LHCN-M2 (cell line): ENCODE measurements at places on chromosomes 16 and 17. TPM values are rescaled to one million over a fixed set of nuclear protein-coding genes. Genes with fewer than 3 reads are reported as not detected.

The KRTAP3-1 gene
- not detected in 2 replicates for total RNA-seq

The C17orf50 gene
- total RNA-seq = not detected in 2 replicates

The PERCC1 gene
- not detected in 2 replicates for total RNA-seq

The OSGIN1 gene
- 5.8 and 6.5 TPM in 2 replicates for total RNA-seq

The CES4A gene
- 0.06 and 0.77 TPM in 2 replicates for total RNA-seq

The CD79B gene
- not detected in 2 replicates for total RNA-seq

The NT5M gene
- 4.5 and 5.5 TPM in 2 replicates for total RNA-seq

The EFCAB5 gene
- total RNA-seq = 0.06 TPM in 2 replicates

The HS3ST6 gene
- total RNA-seq = not detected in 2 replicates

The WNT9B gene
- not detected in 2 replicates for total RNA-seq

The OMG gene
- 0.23 and 0.45 TPM in 2 replicates for total RNA-seq

The KRTAP16-1 gene
- not detected in 2 replicates for total RNA-seq

The ZNF200 gene
- 10.4 and 11.9 TPM in 2 replicates for total RNA-seq

DNA sequence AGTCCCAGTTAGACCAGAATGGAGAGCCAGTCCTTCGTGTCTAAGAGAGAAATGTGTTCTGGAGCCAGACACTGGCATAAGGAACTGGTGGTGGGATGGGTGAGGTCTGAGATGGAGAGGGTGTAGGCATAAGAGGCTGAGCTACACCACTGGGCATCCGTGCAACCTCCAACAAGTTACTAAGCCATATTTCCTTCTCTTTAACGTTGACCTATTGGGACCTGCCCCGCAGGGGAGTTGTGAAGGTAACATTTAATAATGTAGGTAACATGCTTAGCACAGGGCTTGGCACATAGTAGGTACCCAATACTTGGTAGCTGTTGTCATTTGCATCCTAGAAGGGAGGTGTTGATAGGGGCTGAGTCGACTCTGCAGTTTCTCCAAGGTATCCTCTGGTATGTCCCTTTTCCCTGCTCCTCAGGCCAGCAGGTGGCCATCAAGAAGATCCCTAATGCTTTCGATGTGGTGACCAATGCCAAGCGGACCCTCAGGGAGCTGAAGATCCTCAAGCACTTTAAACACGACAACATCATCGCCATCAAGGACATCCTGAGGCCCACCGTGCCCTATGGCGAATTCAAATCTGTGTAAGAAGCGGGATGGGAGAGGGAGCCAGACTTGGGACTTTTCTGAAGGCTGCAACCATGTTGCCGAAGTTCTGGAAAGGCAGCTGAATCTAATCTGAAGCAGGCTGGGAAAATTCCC lies 1.2 kb downstream of the MAPK7 start:
- DNase-seq = no peak

- DNase-seq = no peak
Observed at GRCh38 chr16:2855536-2855935, 2.4 kb downstream of the PRSS22 start.

DNA sequence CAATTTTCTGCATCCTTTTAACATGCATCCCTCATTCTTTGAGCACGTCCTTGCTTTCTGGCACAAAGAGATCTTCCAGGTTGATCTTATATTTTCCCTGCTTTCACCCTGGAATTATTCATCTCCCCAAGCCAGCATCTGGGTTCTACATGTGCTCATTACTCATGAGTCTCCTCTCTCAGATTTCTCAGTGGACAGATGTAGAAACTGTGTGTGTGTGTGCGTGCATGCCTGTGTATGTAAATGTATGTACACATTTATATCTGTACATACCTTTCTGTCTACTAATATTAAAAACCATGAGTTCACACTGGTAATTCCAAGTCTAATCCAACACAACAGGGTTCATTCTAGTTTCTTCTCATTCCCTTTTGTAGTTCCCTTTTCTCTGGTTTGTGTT lies 41.9 kb upstream of the NSRP1 start:
- DNase-seq = no peak

DNA sequence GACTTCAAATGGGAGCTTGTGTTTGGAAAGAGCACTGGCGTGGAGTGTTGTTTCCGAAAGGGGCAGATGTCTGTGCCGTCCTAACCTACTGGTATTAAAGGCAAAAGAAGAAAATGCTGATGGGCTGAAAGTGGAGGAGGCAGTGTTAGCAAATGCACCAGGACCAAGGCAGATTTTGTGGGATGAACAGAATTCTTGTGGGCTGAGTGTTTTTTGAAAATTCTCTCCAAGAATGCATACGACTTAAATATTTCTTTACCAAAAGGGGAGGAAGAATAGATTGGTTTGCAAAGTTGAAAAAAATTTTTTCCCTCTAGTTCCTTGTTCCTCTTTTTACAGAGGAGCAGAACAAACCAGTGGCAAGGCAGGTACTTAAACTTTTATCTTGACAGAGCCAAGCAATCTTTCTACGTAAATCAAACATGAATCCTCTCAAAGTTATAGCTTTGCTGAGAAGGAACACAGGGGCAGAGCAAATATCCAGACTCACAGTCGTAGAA lies 16.8 kb downstream of the MARCHF10 start:
- peak; percentile 90 for DNase-seq

DNA sequence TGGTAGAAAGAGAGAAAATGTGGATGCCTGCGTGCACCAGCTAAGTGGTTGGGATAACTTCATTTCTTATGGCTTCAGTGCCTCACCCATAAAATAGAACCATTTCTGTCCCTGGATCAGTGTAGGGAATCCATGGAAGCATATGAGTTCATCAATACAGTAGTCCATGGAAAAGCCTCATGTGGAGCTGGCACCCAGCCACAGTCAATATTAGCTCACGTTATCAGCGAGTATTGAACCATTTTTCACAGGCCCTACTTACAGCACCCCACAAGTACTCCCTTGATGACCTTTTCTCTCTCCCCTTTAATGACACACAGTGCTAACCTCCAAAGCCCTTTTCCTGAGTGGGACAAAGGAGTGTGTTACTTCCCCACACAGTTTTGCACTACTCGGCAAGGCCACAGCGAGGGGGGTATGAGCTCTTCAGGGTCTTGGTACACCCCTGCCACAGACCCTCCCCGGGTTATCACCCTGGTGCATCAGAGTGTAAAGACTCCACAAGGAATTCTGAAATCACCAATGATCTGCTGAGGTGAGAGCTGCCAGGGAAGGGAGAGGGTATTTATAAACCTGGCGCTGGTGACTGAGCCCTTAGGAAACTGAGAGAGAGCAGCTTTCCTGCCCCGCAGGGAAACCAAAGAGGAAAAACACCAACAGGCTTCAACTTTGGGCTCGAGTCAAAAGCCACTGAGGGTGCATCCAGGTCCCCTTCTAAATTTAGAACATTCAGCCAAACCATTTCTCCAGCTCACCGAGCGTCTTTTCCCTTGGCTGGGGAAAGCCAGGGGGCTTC lies 36.9 kb downstream of the DYNLRB2 start:
- DNase-seq = no peak

DNA sequence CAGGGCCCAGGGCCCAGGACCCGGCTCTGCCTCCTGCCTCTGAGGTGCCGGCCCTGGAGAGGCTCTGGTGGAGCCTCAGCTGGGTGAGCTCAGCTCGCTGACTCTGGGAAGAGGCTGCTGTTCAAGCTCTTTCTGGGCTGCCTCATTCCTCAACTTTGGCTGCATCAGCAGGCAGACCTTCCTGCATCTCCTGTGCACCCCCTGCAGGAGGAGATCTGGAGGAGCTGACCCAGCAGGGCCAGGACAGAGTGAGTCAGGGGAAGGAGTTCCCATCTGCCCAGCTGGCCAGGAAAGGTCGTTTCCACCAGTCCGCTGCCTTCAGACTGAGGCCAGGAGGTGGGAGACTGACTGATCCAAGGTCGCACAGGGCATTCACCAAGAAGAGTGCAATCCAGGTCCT lies 10.7 kb downstream of the CRHR1 start:
- peak; percentile 8 for DNase-seq

DNA sequence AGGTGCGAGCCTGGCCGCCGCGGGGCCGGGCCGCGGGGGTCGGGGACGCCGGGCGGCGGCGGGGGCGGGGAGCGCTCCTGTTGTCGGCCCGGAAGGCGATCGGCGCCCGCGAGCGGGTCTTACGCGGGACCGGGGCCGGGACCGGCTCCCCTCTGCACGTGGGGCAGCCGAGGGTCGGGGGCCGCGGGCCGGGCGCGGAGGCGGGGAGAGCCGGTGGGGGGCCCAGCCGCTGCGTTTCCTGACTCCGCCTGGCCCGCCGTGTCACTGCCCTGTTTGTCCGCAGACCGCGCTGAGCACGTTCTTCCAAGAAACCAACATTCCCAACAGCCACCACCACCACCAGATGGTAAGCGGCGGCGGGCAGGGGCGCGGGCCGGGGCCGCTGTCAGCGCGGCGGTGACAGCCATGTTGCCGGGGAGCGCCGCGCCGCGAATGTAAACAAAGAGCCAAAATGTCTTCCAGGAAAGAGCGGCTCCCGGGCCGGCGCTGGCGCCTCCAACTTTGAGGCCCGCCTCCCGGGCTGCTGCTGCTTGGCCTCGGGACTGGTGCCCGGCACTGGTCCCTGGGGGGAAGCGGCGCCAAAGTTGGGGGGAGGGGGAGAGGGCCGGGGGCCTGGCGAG lies 586 bp downstream of the UBALD2 start:
- peak; percentile 47 for DNase-seq

DNA sequence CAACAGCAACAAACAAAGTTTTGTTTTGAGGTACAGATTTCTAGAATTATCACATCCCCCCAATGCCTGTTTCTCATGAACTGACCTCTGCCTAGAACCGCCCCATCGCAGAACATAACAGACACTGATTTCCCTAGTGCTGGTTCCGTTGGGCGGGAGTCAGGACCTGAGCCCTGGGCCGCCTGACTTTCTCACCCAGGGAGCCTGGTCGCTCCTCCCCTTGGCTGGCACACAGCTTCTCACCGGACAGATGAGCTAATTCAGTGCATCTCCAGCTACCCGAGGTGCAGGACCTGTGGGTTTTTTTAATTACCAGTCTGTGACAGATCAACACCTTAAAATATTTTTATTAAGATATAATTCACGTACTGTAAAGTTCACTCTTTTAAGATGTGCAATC lies 20.1 kb upstream of the RPL38 start:
- no peak for DNase-seq

GRCh38 chr16:22300427-22301071 lies 3.3 kb downstream of the POLR3E start:
- DNase-seq = peak; percentile 68

DNA sequence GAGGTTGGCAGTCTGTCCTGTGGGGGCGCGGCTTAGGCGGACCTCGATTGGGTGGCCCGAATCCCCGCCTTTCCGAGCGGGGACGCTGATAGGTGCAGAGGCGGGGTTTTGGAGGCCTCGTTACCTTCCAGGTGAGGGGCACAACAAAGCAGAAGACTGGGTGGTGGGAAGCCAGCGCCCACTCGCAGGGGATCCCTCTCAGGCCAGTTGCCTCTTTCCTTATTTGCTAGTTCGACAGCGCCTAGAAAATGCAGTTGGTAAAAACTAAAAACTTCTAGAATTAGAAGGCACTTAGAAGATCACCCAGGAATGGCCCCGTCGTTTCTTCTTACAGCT lies 730 bp downstream of the KAT7 start:
- DNase-seq = no peak

GRCh38 chr16:55623640-55624039 lies 32.1 kb upstream of the SLC6A2 start:
- DNase-seq = no peak

- DNase-seq = no peak
Observed at GRCh38 chr17:30086896-30087295, 29.7 kb upstream of the NSRP1 start.

DNA sequence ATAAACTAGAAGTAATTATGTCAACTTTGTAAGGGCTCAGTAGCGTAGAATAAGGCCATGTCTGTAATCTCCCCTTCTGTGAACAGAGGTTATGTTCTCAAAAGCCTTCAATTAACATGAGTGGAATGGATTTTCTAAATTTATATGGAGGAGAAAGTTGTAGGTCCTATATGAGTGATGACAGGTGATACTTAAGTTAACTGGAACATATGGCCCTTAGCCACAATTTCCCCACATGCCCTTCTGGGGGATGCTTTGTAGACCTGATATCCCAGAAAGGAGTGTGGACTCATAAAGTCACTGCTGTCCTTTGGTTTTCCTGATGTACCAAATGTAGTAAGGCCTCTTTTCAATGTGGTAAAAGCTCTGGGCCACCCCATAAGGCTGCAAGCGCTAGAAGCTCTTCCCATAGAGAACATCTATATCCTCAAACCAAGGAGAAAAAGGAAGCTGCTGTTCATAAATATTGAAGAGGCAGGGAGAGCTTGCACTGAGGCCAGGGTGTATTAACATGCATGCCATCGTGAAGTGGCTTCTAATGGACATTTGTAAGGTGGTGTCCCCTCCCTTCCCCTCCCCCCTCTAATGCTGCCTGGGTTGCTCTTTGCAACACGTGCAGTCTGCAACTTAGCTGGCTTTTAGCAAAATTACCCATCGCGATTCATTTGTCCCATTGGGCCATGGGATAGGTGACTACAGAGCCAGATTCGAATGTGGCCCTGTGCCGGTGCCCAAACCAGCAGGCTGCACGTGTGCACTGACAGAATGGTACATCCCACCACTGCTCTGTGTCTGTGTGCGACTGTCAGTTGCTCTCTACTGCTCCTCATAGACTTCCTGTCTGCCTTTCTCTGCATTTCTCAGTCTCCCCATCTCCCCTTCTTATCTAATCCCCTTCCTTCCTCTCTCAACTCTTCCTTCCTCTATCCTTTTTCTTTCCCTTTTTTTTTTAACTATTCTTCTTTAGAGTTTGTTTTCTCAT lies 269.0 kb downstream of the WWOX start:
- DNase-seq = no peak

DNA sequence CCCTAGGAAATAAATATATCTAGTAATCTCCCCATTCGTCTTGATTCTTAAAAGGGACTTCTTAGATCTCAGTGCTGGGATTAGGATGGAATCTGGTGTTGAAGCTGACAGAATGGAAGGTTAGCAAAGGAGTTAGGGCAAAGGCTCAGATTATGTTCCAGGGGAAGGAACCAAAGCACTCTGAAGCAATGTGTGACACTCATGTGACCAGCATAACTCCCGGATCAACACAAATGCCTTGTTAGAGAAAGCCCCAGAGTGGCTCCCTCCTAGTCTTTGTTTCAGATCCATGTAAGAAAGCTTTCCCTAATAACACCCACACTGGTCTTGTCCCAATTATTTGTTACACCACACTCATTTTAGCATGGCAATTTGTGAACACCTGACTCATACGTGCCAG lies 62.6 kb upstream of the ERN1 start:
- no peak for DNase-seq

- no peak for DNase-seq
Observed at GRCh38 chr16:81831722-81832126, 52.6 kb downstream of the PLCG2 start.

- no peak for DNase-seq
Observed at GRCh38 chr17:81572563-81573168, 20.5 kb upstream of the FAAP100 start.

DNA sequence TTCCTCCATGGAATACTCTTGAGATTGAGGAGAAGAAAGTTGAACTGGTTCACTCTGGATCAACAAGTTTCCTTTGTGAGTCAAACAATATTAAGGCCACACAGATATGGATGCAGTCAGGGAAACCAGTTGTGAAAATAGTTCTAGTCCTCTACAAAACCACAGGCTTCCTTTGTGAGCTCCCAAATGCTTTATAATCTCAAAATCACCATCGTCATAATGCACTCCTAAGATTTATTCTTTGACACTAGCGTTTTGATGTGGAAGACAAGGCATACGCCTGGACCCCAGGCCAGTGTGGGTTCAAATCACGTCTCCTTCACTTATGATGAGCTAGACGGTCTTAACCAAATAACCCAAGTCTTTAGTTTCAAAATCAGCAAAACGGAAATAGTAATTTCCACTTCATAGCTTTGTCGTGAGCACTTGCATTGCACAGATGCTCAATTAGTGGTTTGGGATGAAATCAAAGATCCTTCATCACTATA lies 142.6 kb downstream of the STX8 start:
- peak; percentile 87 for DNase-seq
